ENCODE measurements at places on chromosomes 3 and 15.

DNA sequence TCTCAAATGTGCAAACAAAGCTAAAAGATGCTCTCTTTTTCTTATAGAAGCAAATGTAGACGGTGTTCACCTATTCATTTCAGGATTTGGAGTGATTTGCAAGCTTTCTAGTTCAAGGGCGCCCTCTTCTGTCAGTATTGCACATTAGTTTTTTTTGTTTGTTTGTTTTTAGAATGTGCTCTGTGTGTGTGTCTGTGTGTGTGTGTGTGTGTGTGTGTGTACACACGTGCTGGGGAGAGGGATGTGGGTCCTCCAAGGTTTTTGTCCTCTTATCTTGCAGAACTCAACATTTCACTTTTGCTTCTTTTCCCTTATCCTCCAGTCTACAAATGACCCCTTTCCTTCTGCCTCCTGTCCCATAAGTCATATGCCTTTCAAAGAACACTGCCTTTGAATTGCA is 23.5 kb downstream of the DNAH1 start:
- peak; percentile 68 for DNase-seq

GRCh38 chr3:89488800-89489580 is 381.6 kb downstream of the EPHA3 start:
- no peak for DNase-seq

DNA sequence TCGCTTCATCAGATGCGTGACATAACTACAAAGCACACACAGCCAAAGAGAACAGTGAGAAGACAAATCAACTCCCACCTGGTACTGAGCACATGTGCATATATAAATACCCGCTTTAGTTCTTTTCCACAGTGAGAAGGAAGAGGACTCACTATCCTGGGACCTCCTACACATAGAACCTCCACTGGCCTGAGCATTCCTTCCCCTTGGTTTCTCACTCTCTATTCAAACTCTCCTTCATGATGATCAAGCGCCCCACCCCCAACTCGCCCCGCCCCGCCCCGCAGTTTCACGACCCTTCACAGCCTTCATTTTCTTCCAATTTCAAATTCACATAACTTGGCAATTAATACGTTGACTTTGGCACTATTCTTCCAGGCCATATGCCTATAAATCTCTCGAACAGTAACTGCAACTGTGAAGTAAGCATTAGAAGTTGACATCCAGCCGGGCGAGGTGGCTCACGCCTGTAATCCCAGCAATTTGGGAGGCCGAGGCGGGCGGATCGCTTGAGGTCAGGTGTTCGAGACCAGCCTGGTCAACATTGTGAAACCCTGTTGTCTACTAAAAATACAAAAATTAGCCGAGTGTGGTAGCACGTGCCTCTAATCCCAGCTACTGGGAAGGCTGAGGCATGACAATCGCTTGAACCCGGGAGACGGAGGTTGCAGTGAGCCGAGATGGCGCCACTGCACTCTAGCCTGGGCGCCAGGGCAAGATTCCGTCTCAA is 1.1 kb downstream of the RPS17 start:
- no peak for DNase-seq

- peak; percentile 15 for DNase-seq
These were observed 2.2 kb downstream of the ST6GAL1 start for GRCh38 chr3:186932281-186933181.

GRCh38 chr3:152531717-152532116 is 263.0 kb downstream of the MBNL1 start:
- DNase-seq, result no peak

GRCh38 chr15:96497951-96498350 is 167.5 kb downstream of the NR2F2 start:
- no peak for DNase-seq

DNA sequence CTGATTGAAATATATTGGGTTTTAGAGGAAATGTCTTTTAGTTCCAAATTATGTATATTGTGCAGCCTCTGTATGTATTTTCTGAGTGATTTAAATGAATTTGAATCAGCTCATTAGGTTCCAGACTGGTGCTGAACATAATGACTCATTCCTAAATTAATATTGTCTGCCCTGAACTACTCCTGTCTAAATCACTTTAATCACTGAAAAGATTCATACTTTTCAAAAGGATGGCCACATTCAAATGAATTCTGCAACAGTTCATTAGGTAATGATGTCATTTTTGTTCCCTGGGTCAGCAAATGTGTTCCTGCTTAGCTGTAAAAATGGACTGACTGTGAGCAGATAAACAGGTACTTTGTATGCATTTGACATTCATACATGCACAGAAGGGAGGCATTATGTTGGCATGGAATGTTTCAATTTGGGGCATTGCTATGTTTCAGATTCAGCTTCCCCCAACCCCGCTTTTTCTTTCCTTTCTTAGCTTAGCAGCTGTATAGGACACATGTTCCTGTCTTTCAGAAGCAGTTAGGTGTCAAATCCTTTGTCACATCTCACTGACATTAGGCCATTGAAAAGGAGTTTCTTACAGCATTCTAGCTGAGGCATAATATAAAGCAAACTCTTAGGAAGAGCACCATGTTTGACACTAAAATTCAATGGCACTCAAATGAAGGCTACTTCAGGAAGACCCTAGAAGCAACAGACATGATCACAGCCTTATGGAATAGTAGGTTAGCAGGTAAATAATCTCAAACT is 318.5 kb upstream of the ARPP21 start:
- no peak for DNase-seq

DNA sequence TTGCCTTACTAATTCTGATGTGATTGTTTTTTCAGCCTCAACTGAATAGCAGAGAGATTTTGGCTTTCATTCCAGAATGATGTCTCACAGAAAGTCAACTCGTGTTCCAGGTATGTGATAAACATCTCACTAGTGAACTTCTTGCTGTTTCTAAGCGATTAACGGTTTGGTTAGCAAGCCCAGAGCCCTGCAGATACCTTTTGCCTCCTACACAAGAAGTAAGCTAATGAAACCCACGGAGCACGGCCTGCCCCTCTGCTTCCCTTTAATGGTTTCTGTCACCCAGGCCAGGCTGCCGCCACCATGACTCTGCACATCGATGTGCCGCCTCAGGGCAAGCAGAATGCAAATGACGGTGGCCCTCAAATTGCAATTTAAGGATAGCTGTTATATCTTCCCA is 155.9 kb upstream of the ICE2 start:
- DNase-seq, result no peak

DNA sequence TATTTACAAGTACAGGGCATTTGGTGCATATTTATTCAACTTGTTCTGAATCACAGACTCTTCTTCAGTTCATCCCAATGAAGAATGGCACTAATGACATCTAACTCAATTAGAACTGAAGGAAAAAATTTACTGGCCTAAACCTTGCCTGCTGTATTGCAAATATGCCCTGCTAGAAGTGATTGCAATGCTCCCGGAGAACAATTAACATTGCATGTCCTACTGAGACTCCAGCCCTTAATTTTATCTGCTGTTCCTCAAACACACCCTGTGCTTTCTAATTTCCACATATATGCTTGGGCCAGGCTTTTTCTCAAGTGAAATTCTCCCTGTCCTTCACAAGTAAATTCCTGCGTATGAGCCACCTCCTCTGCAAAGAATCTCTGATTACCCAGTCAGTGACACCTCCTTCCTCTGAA is 8.3 kb downstream of the ACKR4 start:
- DNase-seq, result no peak

All from NCI-H1092 treated with DMSO at 0.1 percent for 48 hours (cell line).